ENCODE measurements at places on chromosomes 6 and 20.

GRCh38 chr6:79864421-79864820 lies 82.9 kb downstream of the ELOVL4 start:
- DNase-seq, result no peak

DNA sequence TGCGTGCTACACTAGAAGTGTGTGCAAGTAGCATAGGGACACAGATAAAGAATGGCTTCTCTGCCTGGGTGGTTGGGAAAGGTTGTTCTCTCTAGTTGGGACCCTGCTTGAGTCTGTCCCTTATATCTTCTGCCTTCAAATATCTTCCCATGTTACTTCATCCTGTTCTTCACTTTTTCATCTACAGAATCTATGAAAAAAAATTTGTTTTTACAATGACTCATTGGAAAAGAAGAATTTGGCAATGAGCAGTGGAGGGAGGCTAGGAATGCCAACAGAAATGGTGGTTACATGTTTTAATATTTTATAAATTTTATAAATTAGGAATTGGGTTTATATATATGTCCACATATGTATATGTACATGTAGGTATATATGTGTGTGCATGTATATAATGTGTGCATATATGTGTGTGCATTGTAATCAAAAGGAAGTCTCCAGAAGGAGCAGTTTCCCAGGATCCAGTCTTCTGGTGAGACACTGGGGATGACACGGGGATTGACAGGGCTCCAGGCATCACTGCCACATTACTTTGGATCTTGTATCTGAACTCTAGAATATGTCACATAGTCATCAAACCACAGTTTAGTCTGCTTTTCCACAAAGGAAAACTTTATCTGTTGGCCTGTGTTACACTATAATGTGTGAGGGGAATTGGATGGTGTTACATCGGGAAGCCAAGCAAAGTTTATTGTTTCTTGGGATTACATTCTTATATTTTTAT lies 75.3 kb upstream of the RIPOR2 start:
- no peak for DNase-seq

GRCh38 chr20:8774412-8774811 lies 294.5 kb upstream of the PLCB4 start:
- DNase-seq, result no peak

DNA sequence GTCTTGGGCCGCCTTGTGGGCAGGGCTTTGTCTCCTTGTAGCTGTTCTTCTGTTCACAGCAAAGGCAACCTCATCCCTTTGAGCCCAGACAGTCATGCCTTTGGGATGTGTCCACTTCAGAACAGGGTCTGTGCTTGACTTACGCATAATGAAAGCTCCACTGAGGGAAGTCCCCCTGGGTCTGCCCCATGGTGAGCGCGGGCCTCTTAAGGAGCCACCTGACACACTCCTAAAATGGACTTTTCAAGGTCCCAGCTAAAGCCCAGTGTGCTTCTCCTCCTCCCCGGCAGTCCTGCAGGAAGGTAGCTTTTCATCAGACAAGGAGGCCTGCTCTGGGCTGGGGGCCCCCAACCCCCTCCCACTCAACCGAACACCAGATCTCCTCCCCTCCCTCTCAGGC lies 24.9 kb upstream of the PMEPA1 start:
- no peak for DNase-seq

GRCh38 chr6:79465381-79465780 lies 71.8 kb downstream of the LCA5 start:
- no peak for DNase-seq

GRCh38 chr6:14620522-14620921 lies 502.9 kb downstream of the CD83 start:
- DNase-seq, result no peak

DNA sequence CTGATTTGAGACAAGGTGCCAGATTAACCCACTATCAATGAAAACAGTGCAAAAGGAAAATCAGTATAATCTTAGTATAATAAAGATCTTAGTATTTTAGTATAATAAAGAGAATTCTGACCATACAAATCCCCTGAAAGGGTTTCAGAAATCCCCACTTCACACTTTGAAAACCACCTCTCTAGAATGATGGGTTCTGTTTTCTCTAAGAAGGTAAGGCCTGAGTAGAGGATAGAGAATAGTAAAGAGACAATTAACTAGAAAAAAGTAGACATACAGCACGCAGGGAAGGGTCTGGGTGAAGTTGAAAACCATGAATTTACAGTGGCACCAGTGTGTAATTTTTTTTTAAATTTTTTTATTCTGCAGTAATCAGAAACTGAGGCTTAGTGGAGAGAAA lies 73.6 kb downstream of the REV3L start:
- no peak for DNase-seq

DNA sequence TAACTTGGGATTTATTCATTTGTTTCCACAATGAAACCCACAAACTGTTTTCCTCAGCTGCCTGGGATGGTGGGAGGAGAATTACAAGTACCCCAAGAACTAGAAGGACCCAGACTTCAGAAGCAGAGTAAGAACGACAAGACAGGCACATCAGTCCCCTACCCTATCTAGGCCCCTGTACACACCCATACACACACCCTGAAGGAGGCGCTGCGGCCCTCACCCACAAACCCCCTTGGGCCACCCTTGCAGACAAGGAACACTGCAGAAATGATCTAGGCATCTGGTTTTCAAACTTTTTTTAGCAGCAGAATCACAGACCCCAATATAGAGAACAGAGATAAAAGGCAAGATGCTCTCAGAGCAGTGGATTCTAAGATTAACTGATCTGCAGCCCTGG lies 55.0 kb downstream of the TRERF1 start:
- DNase-seq, result no peak

- no peak for DNase-seq
Observed at GRCh38 chr20:2217857-2218539, 77.8 kb upstream of the TGM3 start.

- no peak for DNase-seq
Observed at GRCh38 chr20:50728486-50728980, 2.8 kb upstream of the PARD6B start.

- DNase-seq, result peak; percentile 41
Observed at GRCh38 chr20:24208652-24209051, 220.1 kb upstream of the GGTLC1 start.

DNA sequence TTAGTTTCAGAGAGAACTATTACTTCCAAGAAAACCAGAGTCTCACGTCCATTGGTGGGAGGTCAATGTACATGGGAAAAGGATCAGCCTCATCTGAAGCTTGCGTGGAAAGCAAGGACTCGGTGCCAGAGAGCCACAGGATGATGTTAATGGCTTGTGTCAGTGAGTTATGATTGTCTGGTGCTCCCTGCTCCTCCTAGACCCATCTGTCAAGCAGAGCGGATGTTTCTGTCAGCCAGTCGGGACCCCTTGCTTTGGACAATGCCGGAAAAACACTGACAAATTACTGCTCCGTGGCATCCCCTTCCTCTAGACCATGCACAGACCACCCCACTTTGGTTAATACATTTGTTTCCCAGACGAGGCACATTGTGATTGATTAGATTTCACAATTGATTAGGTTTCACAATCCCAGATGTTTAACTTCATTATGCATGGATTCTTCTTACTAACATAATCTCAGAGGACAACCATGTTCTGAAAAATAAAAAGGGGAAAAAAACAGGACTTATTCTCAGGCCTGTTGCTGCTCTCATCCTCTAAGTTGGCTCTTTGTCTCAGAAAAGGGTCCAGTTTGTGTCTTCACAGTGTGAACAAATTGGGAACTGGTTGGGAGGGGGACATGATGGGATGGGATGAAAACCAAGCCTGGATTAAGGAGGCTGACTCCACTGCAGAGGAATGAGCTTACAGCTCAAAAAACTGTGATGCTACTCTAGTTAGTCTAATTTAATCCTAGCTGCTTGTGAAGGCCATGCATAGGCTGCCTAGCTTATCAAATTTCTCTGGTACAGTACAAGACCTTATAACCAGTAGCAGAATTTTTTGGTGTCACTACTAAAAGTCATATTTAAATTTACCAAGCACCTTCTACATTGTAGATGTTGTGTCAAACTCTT lies 51.9 kb downstream of the UNC5CL start:
- DNase-seq, result no peak

- no peak for DNase-seq
Observed at GRCh38 chr6:111119571-111120329, 32.4 kb downstream of the SLC16A10 start.

DNA sequence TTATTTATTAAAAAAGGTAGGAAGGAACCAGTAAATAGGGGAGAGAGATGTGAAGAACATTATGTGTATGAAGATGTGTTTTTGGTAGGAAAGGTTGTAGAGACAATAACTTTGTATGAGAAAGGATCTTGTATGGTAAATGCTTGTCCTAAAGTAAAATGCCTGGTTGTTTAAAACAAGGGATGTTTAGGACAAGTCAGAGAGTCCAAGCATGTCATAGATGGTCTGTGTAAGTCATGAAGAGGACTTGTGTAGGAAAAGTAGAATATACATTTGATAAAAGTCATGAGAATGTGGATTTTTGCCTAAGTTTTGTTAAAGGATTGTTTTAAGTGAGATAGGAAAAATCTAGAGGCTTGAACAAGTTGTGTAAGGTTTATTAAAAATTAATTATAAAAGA lies 325.1 kb downstream of the CDH26 start:
- no peak for DNase-seq

GRCh38 chr6:15255909-15256395 lies 10.1 kb downstream of the JARID2 start:
- DNase-seq, result no peak

- peak; percentile 88 for DNase-seq
Observed at GRCh38 chr20:34190679-34191090, 50.5 kb upstream of the ASIP start.

DNA sequence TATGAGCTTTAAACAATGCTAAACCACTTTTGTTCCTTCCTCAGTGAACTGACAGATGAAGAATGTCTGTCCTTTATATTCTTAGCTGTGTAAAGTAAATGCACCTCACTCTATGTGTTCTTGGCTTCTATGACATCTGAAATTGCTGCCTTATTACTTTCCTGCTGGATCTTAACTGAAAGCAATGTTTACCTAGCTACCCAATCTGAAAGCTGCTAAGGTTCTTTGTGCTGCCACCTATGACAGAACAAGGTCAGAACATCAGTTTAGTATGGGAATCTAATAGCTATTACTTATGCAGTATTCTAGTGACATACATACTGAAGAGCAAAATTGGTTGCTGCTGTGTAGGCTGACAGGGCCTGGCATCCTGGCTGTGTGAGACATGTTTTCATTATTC lies 444.1 kb downstream of the KHDRBS2 start:
- no peak for DNase-seq

DNA sequence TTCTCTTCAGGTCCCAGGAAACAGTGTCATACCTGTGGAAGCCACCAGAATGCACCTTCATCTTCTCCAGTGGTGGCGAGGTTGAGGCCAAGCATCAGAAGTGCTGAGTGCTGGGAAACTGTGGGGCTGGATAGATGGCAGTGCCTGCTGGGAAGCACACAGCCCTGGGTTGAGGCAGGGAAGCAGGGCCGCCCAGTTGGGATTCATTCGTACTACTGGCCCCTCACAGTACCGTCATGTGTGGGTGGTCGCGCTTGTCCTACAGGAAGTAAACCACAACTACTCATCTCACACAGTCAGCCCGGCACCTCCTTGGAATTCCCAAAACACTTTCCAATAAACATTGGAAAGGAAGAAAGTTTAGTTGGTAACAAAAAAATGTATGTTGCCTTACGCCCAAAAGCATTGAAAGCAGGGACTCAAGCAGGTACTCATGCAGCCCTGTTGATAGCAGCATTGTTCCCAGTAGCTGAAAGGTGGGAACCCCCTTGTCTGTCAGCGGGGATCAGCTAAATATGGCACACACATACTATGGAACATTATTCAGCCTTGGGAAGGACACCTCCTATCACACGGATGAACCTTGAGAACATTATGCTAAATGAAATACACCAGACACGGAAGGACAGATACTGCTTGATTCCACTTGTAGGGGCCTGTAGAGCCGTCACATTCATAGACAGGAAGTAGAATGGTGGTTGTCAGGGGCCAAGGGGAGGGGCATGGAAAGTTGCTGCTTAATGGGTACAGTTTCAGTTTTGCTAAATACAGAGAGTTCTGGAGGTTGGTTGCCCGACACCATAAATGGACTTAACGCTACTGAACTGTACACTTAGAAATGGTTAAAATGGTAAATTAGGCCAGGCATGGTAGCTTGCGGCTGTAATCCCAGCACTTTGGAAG lies 162.7 kb downstream of the MTHFD1L start:
- DNase-seq, result no peak

GRCh38 chr20:34977365-34978091 lies 21.9 kb downstream of the MYH7B start:
- DNase-seq, result no peak

- peak; percentile 72 for DNase-seq
Observed at GRCh38 chr6:42532038-42532669, 31.7 kb upstream of the UBR2 start.

DNA sequence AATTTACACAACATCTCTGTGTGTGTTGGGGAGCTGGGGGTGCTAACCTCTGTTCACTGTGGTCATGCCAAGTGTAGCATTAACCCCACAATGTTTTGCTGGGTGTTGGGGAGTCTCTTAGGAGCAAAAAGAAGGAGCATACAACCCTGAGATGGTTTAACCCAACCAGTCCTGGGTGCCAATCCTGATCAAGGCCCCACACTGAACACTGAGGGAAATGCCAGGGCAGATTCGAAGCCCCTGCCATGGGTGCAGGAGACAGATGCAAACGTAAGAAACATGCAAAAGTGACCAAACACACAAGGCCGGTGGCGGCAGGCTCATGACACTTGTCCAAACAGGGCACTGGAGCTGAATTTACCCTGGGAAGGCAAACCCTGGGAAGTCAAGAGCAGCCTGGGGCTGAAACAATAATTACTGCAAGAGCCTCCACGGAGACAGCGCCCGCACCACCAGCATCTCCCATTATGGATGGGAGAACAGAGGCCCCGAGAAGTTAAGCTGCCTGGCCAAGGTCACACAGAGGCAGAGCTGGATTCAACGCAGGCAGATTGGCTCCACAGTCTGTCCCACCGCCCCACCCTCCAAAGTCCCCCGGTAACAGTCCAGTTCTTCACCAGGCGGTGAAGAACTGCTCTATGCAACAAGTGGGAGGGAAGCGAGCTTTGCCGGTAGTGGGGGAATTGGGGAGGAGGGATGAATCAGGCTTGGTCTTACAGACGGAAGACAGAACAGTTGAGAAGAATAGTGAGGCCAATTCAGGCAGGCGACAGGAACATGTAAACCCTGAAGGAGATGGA lies 8.5 kb downstream of the ACSS1 start:
- no peak for DNase-seq

DNA sequence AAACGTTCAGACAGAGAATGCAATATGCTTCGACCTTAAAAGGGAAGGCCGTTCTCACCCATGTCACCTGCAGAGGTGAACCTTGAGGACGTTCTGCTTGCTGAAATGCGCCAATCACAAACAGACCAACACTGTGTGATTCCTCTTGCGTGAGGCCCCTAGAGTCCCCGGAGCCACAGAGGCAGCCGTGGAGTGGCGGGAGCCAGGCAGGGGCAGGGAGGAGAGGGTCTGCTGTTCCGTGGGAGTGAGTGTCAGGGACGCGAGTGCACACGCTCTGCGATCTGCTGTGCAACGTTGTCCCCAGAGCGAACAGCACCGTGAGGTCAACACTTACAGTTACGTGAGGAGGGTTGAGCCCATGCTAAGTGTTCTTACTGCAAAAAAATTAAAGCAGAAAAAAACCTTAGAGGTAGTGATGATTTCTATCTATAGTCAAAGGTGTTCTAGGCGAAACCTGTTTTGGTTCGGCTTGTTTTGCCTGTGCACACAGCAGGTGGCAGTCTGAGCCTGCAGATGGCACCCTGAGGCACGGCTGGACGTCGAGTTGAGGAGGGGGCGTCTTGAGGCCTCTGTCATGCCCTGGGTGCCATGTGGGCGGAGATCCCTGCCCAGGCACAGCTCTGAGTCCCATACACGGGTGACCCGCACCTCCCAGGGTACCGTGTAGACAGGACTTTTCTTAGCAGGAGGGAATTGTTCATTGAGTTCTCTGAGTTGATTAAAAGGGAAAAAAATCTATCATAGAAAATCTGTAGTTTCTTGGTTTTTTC lies 71.7 kb upstream of the FRMD1 start:
- peak; percentile 35 for DNase-seq

All from A673 (cell line).